ENCODE measurements at places on chromosomes 3 and 15.

DNA sequence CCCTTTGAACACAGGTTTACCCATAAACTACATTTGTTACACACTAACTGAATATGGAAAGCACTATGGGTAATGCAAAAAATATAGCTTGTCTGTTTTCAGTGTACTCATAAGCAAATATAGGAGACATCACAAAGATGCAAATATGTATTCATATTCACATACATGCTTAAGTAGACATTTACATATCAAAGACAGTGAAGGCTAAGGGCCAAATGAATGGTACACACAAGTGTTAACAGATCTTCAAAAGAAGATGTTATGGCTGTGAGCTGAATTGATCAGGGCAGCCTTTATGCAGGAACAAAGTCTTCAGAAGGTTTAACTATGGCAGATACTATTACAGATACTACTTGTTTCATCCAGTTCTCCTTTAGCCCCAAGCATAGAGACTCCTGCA is 384.1 kb downstream of the FHIT start:
- DNase-seq = no peak

DNA sequence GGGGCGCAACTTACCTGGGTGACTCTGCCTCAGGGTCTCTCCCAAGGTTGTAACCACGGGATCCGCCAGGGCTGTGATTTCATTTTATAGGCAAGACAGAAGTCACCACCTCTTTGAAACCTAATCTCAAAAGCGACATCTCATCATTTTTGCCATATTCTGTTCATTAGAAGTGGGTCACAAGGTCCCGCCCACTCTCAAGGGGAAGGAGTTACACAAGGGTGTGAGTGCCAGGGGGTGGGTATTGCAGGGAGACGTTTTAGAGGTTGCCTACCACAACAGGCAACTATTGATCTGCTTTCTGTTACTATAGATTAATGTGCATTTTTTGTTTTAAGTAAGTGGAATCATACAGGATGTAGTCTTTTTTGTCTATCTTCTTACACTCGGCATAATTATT is 56.6 kb upstream of the ADPGK start:
- no peak for DNase-seq

GRCh38 chr3:15460891-15461531 is 33.6 kb downstream of the EAF1 start:
- DNase-seq = no peak

GRCh38 chr3:197970588-197970987 is 10.6 kb downstream of the LMLN start:
- DNase-seq = no peak

- no peak for DNase-seq
Observed at GRCh38 chr3:14488286-14489041, 51.7 kb downstream of the GRIP2 start.

GRCh38 chr3:27127879-27128278 is 241.3 kb downstream of the NEK10 start:
- DNase-seq = no peak

DNA sequence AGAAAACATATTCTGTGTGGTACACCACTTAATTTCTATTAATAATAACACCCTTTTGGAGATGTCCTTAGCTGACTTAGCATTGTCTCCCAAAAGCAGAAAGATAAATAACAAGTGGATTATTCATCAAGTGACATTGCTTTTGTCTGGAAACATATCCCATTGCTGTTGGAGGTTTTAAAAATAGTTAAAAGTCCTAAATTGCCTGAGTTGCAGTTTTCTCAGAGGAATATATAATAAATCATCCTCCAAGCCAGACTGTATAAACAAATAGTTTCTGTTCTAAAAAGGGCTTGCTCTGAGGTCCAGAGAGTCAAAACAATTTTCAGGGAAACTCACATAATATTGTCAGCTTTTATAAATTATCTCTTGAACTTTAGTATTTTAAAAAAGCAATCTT is 60.4 kb upstream of the CD96 start:
- no peak for DNase-seq

GRCh38 chr3:126125341-126125740 is 41.4 kb upstream of the SLC41A3 start:
- DNase-seq = no peak

DNA sequence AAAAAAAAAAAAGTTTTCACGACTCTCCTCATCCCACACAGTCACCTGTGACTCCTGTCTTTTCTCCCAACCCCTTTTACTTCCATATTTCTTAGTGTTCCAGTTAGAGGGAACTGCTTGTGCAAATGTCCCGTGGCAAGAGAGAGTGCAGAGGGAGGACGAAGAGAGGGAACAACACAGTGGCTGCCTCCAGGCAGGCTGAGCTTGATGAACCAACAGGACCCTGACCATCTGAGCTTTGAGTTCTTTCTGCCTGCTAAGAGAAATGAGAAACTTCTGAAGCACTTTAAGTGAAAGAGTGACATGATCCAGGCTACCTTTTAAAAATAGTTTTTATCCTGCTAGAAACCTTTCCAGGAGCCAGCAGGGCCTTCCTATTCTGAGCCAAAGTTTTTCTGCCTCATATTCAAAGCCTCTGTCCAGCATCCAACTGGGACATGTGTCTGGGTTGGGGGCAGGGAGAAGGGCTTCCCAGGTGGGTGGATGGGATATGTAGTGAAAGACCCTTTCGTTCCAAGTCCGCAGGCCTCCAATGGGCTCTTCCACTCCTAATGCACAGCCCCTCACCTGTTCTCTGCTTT is 239.9 kb downstream of the OPA1 start:
- no peak for DNase-seq

GRCh38 chr15:95025924-95026728 is 794.8 kb downstream of the MCTP2 start:
- peak; percentile 73 for DNase-seq

DNA sequence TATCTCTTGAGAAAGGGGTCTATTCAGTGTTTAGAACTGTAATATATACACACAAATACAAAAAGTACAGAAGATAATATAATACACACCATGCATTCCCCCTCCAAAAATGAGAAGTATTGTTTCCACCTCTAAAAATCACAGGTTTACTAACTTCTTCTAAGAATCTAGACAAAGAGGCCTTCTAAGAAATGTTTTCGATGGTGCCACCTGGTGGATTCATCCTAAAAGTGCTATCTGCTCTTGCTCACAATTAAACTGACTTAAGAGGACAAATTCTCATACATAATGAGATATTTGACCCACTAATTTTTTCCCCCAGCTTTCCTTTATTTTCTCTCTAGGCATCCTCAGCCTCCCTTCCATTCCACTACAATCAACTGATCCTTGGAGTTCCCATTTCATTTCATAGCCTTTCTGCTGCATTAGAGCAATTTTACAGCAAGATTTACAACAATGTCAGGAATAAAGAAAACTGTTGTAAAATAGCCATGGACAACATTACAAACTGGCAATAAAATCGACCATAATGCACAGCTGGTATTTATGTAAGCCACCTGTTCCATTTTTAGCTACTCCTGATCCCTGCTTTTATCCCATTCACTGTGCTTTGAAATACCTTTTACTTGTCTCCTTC is 124.6 kb downstream of the ARRDC4 start:
- peak; percentile 84 for DNase-seq

All from OCI-M1 (cell line).